ENCODE measurements at places on chromosomes 5 and 9.

- H3K4me3 ChIP-seq, result no peak overlapping the region
- no peak for DNase-seq
- H3K4me1 ChIP-seq, result peaks cover 29% of the 10 kb centered on the region
- H3K27me3 ChIP-seq, result no peaks in the 10 kb centered on the region
- no peaks in the 10 kb centered on the region for H3K36me3 ChIP-seq
These were observed 5.3 kb upstream of the DAB2IP start for GRCh38 chr9:121645853-121646807.

DNA sequence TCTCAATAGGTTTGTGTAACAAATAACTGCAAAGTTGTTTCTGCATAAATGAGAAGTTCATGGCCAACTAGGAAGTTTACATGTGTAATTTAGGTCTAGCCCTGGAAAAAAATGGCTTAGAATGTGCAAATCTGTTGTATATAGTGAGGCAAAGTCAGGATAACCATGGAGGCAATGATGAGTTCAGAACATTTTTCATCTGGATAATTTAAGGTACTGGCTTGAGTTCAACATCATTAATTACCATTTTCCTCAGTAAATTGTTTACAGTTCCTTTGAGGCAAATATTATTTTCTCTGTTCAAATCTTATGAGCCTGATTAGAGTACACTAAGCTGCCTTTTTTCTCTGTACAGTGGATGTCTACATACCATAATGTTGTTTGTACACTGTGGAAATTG, 1259.0 kb upstream of the NUDT12 start:
- no peak for DNase-seq
- no peaks in the 10 kb centered on the region for H3K27me3 ChIP-seq
- H3K27ac ChIP-seq, result no peak overlapping the region
- no peak overlapping the region for H3K4me3 ChIP-seq
- H3K36me3 ChIP-seq, result no peaks in the 10 kb centered on the region

GRCh38 chr9:98944057-98944733, 488 bp downstream of the COL15A1 start:
- no peaks in the 10 kb centered on the region for H3K36me3 ChIP-seq
- peak overlapping the region; percentile 47 for H3K27ac ChIP-seq
- peak; percentile 48 for DNase-seq
- H3K4me1 ChIP-seq, result peaks cover 17% of the 10 kb centered on the region
- peaks cover 94% of the 10 kb centered on the region for H3K27me3 ChIP-seq
- peak overlapping the region; percentile 86 for H3K4me3 ChIP-seq

GRCh38 chr9:116156621-116157314, 3.2 kb downstream of the PAPPA start:
- peak overlapping the region; percentile 76 for H3K27ac ChIP-seq
- peak overlapping the region; percentile 56 for H3K4me3 ChIP-seq
- DNase-seq, result no peak
- peaks cover 46% of the 10 kb centered on the region for H3K4me1 ChIP-seq

GRCh38 chr5:122153230-122153629, 23.9 kb downstream of the ZNF474 start:
- H3K27ac ChIP-seq, result no peak overlapping the region
- H3K36me3 ChIP-seq, result no peaks in the 10 kb centered on the region
- H3K4me1 ChIP-seq, result peaks cover 18% of the 10 kb centered on the region

DNA sequence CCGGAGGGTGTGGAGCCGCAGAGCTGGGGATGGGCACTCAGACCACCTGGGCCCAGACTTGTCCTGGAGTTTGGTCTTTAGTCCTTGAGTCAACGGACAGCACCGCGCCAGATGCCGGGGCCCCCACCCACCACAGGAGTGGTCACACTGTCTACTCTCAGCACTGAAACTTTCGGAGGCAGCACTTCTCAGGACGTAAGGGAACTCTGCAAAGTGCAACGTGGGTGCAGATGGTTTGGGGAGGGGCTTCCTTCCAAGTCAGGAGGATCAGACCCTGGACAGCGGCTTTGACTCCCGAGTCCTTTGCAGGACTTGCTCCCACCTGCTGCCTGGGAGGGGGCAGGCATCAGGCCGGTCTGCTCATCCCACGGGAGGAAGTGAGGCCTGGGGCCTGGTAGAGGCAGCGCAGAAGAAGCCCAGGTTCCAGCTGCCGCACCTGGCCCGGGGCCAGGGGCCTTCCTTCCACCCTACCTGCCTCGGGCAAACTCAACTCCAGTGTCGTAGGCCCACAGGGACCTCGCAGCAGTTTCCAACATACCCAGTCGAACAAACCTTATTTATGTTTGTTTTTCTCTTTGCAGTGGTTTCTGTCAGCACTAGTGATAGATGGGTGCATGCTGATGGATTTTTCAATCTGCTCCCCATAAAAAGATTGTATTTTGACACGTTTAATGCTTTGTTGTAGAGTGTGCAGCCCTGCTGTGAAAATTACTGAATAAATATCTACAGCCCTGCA, 149.8 kb upstream of the PPP1R26 start:
- H3K27me3 ChIP-seq, result peaks cover 3% of the 10 kb centered on the region
- H3K4me1 ChIP-seq, result peaks cover 7% of the 10 kb centered on the region
- H3K36me3 ChIP-seq, result no peaks in the 10 kb centered on the region
- DNase-seq, result no peak
- H3K27ac ChIP-seq, result no peak overlapping the region

- no peak for DNase-seq
- peaks cover 7% of the 10 kb centered on the region for H3K4me1 ChIP-seq
- no peaks in the 10 kb centered on the region for H3K27me3 ChIP-seq
- peaks cover 2% of the 10 kb centered on the region for H3K36me3 ChIP-seq
- peak overlapping the region; percentile 28 for H3K27ac ChIP-seq
These were observed 39.4 kb upstream of the TRAF1 start for GRCh38 chr9:120966013-120966369.

- peaks cover 4% of the 10 kb centered on the region for H3K4me1 ChIP-seq
- no peaks in the 10 kb centered on the region for H3K27me3 ChIP-seq
- H3K4me3 ChIP-seq, result no peak overlapping the region
- H3K36me3 ChIP-seq, result no peaks in the 10 kb centered on the region
- no peak overlapping the region for H3K27ac ChIP-seq
- DNase-seq, result no peak
These were observed 398.2 kb downstream of the SLCO4C1 start for GRCh38 chr5:101897914-101898313.

Measured in mesothelial cell of epicardium (in vitro differentiated cells).